ENCODE measurements at places on chromosomes 2 and 18. TPM values are rescaled to one million over a fixed set of nuclear protein-coding genes. Genes with fewer than 3 reads are reported as not detected.

The NAPG gene
- total RNA-seq: 26.8 TPM

The TTC39C gene
- total RNA-seq: 12.2 TPM

The MARCO gene
- total RNA-seq: 122 TPM

The OST4 gene
- total RNA-seq: 407 TPM

The DRC1 gene
- 1.8 TPM for total RNA-seq

The CPLX4 gene
- total RNA-seq: not detected

The COL6A3 gene
- 598 TPM for total RNA-seq

The COL4A4 gene
- 51.2 TPM for total RNA-seq

GRCh38 chr2:185507719-185508118, 230.9 kb upstream of the FSIP2 start:
- H3K4me1 ChIP-seq: no peaks in the 10 kb centered on the region
- no peaks in the 10 kb centered on the region for H3K27me3 ChIP-seq
- no peak for DNase-seq
- H3K36me3 ChIP-seq: no peaks in the 10 kb centered on the region

DNA sequence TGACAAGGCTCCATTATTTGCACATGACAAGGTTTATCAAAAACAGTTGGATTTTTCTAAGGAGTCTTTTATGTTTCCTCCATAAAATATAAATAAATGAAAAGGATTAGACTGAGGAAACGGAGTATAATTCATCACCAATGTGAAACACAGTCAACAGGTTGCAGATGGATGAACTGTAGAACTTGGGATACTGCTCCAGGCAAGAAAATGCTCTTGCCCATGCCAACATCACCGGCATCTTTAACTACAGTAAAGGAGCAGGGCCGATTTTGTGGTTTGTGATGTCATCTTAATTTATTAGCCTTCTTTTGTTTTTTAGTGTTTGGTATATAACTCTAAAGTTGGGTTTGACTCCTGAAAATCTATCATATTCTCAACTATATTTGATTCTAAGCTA, 577.3 kb downstream of the EPHA4 start:
- no peak for DNase-seq
- no peaks in the 10 kb centered on the region for H3K27me3 ChIP-seq
- no peak overlapping the region for H3K4me3 ChIP-seq
- no peak overlapping the region for H3K27ac ChIP-seq
- no peaks in the 10 kb centered on the region for H3K36me3 ChIP-seq

DNA sequence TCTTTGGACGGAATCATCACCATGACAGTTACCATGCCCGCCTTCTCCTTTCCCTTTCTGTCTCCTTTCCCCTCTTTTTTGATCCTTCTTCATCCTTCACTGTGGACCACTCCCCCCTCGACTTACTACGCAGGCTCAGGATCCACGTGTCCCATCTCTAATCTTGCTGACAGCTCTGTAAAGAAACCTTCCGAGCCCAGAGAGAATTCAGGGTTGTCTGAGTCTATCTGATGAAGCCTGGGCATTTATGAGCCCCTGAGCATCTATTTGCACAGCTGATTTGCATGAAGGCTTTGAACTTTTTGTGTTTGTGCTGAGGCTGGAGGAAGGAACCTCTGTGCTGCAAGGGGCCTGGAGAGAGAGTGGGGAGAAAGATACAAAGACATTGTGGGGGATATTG, 50.7 kb downstream of the CIB4 start:
- no peaks in the 10 kb centered on the region for H3K4me1 ChIP-seq
- H3K36me3 ChIP-seq: no peaks in the 10 kb centered on the region
- DNase-seq: no peak

- H3K4me3 ChIP-seq: no peak overlapping the region
- DNase-seq: no peak
- no peaks in the 10 kb centered on the region for H3K36me3 ChIP-seq
- H3K4me1 ChIP-seq: peaks cover 9% of the 10 kb centered on the region
- H3K27me3 ChIP-seq: no peaks in the 10 kb centered on the region
These were observed 49.4 kb downstream of the BCL11A start for GRCh38 chr2:60504049-60504448.

DNA sequence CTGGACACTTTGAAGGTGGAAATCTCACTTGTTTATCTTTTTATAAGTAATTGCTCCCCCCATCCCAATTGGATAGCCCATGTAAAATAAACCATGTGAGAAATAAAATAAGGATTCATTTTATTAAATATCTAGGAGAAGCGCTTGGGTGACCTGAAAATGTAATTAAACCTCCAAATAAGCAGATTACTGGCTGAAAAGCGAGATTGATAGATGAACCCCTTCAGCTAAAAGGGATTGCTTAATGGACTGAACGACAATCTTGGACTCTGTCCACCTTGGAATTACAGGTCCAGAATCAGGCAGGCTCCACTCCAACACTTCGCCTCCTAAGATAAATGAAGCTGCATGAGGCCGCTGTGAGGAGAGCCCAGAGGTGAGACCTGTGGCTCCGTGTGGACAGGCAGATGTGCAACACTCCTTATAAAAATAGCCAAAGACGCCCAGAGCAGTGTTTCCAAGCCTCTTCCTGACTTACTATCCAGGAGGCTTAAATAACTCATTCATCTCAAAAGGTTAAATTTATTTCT, 441.5 kb downstream of the MTX2 start:
- H3K4me1 ChIP-seq: no peaks in the 10 kb centered on the region
- no peak overlapping the region for H3K4me3 ChIP-seq
- H3K36me3 ChIP-seq: no peaks in the 10 kb centered on the region
- DNase-seq: no peak

GRCh38 chr2:29753671-29754444, 167.5 kb downstream of the ALK start:
- no peak overlapping the region for H3K4me3 ChIP-seq
- no peaks in the 10 kb centered on the region for H3K36me3 ChIP-seq
- no peak overlapping the region for H3K27ac ChIP-seq
- no peaks in the 10 kb centered on the region for H3K27me3 ChIP-seq

- no peak overlapping the region for H3K27ac ChIP-seq
- no peaks in the 10 kb centered on the region for H3K4me1 ChIP-seq
- H3K4me3 ChIP-seq: no peak overlapping the region
- no peaks in the 10 kb centered on the region for H3K36me3 ChIP-seq
- no peaks in the 10 kb centered on the region for H3K27me3 ChIP-seq
- DNase-seq: no peak
These were observed 83.3 kb downstream of the SMIM21 start for GRCh38 chr18:75344161-75344560.

GRCh38 chr2:58429014-58429875, 188.1 kb upstream of the FANCL start:
- H3K4me3 ChIP-seq: peak overlapping the region; percentile 27
- H3K36me3 ChIP-seq: no peaks in the 10 kb centered on the region
- H3K4me1 ChIP-seq: peaks cover 8% of the 10 kb centered on the region
- DNase-seq: no peak
- no peak overlapping the region for H3K27ac ChIP-seq
- H3K27me3 ChIP-seq: peaks cover 39% of the 10 kb centered on the region

GRCh38 chr2:171319164-171319810, 114.5 kb downstream of the METTL8 start:
- no peak for DNase-seq
- no peak overlapping the region for H3K4me3 ChIP-seq
- H3K27ac ChIP-seq: no peak overlapping the region
- H3K27me3 ChIP-seq: no peaks in the 10 kb centered on the region

DNA sequence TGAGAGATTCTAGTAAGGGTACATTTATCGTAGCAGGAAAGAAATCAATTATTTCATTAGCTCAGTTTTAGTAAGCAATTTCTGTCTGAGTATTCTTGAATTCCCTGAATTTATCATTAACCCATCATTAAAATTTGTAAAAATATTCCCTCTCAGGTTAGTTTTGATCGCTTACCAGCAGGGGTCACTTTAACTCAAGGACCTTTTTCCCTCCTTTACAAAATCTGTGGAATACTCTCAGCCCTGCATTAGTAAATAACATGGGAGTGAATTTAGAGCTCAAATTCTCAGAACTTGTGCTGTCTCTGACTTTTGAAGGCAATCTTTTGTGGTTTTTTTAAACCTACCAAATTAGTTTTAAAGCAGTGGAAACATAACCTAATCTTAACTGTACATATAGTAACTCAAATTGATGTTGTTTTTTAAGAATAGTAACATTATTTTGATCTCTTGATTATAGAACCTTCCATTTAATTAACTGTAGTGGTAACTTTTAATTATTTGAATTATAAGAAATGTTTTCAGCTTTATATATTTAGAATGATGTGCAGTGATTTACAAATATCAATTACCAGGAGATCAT, 97.2 kb downstream of the AGPS start:
- H3K36me3 ChIP-seq: peaks cover 17% of the 10 kb centered on the region
- no peaks in the 10 kb centered on the region for H3K27me3 ChIP-seq
- no peak overlapping the region for H3K27ac ChIP-seq
- no peaks in the 10 kb centered on the region for H3K4me1 ChIP-seq
- DNase-seq: peak; percentile 31
- no peak overlapping the region for H3K4me3 ChIP-seq

DNA sequence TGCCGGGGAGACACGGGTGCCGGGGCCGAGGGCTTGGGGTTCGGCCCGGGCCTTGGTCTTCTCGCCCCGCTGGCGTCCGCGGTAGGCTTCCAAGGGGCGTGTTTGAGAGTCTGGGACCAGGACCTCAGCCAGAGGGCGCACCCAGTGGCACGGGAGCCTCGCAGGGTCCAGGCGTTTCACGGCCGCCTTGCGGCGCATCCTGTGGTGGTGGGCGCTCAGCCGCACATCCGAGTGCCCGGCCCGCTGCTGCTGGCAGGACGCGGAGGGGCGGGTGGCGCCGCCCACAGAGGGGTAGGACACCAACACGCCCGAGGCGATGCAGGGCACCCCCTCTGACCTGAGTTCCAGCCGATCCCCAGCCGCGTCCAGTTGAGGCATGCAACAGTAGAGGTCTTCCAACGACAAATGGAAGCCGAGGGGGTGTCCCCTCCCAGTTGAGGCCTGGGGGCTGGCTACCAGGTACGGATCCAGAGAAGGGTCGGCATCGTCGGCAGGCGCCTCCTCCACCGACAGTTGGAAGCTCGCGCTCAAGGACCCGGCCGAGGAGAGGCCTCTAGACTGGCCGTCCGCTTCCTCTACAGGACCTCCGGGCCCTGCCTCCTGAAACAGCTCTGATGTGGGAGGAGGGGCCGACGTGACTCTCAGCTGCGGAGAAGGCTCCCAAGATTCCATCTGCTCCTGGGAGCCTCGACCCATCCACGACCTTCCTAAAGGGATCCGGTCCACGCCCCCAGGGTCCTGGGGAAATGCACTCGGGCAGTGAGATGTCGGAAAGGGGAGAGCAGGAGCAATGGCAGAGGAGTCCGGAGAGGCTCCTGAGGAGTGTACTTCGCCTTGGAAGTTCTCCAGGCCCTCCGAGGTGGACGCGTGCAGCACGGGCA, 6.3 kb downstream of the C2orf81 start:
- H3K27me3 ChIP-seq: no peaks in the 10 kb centered on the region
- peaks cover 20% of the 10 kb centered on the region for H3K4me1 ChIP-seq
- peak overlapping the region; percentile 44 for H3K4me3 ChIP-seq
- H3K27ac ChIP-seq: no peak overlapping the region
- H3K36me3 ChIP-seq: no peaks in the 10 kb centered on the region
- DNase-seq: peak; percentile 42

GRCh38 chr2:84966731-84967130, 4.2 kb upstream of the KCMF1 start:
- no peak for DNase-seq
- H3K27ac ChIP-seq: no peak overlapping the region
- no peaks in the 10 kb centered on the region for H3K4me1 ChIP-seq
- H3K27me3 ChIP-seq: no peaks in the 10 kb centered on the region
- H3K36me3 ChIP-seq: no peaks in the 10 kb centered on the region

GRCh38 chr2:210895132-210895531, 338.7 kb downstream of the CPS1 start:
- H3K27ac ChIP-seq: no peak overlapping the region
- DNase-seq: no peak

DNA sequence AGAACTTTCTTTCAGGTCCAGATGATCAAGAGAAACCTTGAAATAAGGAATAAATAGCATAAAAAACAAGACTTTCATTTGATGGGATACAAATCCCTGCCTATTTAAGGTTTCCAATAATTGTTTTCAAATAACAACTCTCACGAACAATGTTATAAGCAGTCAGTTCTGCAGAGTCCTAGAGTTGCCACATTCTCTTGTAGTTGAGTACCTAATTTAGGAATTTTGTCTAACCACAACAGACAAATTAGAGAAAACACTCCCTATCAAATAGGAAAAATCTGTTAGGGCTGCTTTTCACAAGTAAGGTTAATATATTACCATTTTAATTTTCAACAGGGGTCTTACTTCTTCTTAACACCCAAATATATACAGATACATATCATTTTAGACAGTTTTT, 130.1 kb upstream of the CDH20 start:
- H3K4me3 ChIP-seq: no peak overlapping the region
- no peak overlapping the region for H3K27ac ChIP-seq
- H3K4me1 ChIP-seq: no peaks in the 10 kb centered on the region

GRCh38 chr2:236607471-236608187, 38.0 kb downstream of the ACKR3 start:
- no peaks in the 10 kb centered on the region for H3K4me1 ChIP-seq
- no peak for DNase-seq

- H3K27ac ChIP-seq: no peak overlapping the region
- no peak for DNase-seq
- H3K36me3 ChIP-seq: no peaks in the 10 kb centered on the region
- no peaks in the 10 kb centered on the region for H3K27me3 ChIP-seq
These were observed 103.0 kb downstream of the HNRNPLL start for GRCh38 chr2:38499548-38500282.

DNA sequence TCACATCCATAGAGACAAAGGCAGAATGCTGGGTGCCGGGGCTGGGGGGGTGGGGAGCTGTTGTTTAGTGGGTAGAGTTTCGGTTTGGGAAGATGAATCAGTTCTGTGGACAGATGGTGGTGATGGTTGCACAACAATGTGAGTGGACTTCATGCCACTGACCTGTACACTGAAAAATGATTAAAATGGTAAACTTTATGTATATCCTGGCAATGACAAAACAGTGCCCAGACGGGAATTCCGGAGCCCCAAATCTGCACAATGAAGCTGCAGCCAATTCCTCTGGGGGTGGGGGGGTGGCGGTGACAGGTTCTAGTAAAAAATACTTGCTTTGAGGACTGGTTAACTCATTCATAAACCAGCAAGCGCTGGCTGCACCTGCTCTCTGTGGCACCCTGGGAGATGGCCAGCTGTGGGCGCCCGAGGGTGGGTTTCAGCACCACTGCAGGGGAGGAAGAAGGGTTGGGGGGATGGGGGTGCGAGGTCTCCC, 81.8 kb upstream of the HPCAL1 start:
- DNase-seq: no peak
- H3K27me3 ChIP-seq: no peaks in the 10 kb centered on the region
- H3K36me3 ChIP-seq: no peaks in the 10 kb centered on the region
- no peaks in the 10 kb centered on the region for H3K4me1 ChIP-seq
- H3K27ac ChIP-seq: no peak overlapping the region
- H3K4me3 ChIP-seq: no peak overlapping the region
